ENCODE measurements at places on chromosomes 11 and 22. TPM values are rescaled to one million over a fixed set of nuclear protein-coding genes. Genes with fewer than 3 reads are reported as not detected.

GRCh38 chr11:34501500-34501899, 12.1 kb downstream of the ELF5 start:
- no peaks in the 10 kb centered on the region for H3K4me1 ChIP-seq
- no peaks in the 10 kb centered on the region for H3K27me3 ChIP-seq
- H3K4me3 ChIP-seq = no peak overlapping the region
- no peak overlapping the region for H3K27ac ChIP-seq
- no peaks in the 10 kb centered on the region for H3K36me3 ChIP-seq

DNA sequence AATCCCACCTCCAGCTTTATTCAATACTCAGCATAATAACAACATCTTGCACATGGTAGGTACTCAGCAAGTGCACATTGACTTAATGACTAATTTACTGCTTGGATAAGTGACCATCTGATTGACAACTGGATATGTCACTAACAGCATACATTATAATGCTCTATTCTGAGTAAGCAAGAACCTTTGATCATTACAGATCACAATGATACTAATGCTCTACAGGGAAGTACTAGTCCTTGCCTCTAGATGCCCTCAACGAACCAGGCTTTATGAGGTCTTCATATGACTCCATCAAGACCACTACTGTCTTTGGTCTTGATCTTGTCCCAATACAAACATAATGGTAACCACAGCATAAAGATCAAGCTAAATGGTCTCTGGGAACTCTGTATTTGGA, 167.6 kb upstream of the MTMR2 start:
- no peak overlapping the region for H3K4me3 ChIP-seq
- H3K27me3 ChIP-seq = no peaks in the 10 kb centered on the region
- H3K4me1 ChIP-seq = peaks cover 3% of the 10 kb centered on the region
- H3K27ac ChIP-seq = no peak overlapping the region
- H3K36me3 ChIP-seq = peaks cover 22% of the 10 kb centered on the region
- DNase-seq = peak; percentile 32

GRCh38 chr11:65077451-65077850, 6.4 kb downstream of the CDCA5 start:
- DNase-seq = no peak
- no peak overlapping the region for H3K4me3 ChIP-seq

- peaks cover 2% of the 10 kb centered on the region for H3K4me1 ChIP-seq
- no peak overlapping the region for H3K4me3 ChIP-seq
- no peaks in the 10 kb centered on the region for H3K27me3 ChIP-seq
- H3K27ac ChIP-seq = no peak overlapping the region
- no peak for DNase-seq
- peaks cover 8% of the 10 kb centered on the region for H3K36me3 ChIP-seq
Observed at GRCh38 chr11:86889001-86889341, 66.2 kb downstream of the FZD4 start.

DNA sequence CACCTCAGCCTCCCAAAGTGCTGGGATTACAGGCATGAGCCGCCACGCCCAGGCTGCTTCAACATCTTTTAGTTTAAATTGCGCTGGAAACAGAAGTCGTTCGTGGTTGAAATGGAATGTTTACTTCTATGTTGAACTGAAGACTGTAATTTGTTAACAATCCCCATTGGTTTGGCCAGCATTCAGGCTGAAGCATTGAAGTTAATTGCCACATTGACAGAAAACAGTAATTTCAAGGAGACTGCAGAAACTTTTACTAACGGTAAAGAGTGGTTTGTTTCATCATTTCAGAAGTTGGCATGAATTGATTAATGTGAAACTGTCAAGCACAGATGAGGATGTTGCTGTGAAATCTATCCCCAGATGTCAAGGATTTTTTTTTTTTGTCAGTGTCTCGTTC, 14.2 kb downstream of the AP5B1 start:
- H3K36me3 ChIP-seq = no peaks in the 10 kb centered on the region
- DNase-seq = no peak
- peaks cover 3% of the 10 kb centered on the region for H3K4me1 ChIP-seq
- H3K4me3 ChIP-seq = no peak overlapping the region
- H3K27ac ChIP-seq = no peak overlapping the region

DNA sequence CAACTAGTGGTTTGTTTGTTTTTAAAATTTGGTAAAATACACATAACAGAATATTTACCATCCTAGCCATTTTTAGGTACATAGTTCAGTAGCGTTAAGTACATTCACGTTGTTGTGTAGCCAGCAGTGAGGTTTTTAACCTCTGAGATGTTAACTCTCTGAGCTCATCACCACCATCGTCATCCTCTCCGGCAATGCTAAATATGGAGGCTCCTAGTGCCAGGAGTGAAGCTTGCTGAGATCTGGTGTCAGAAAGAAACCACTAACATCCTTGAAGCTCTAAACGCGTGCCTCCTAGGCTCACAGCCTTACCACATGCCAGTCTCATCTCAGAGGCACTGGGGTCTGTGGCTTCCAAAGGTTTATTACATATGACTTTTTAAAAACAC, 330.2 kb upstream of the B3GAT1 start:
- H3K36me3 ChIP-seq = no peaks in the 10 kb centered on the region
- no peak overlapping the region for H3K27ac ChIP-seq
- peaks cover 9% of the 10 kb centered on the region for H3K27me3 ChIP-seq

GRCh38 chr11:76771446-76772099, 11.6 kb upstream of the TSKU start:
- H3K4me3 ChIP-seq = no peak overlapping the region
- DNase-seq = no peak
- H3K4me1 ChIP-seq = peaks cover 21% of the 10 kb centered on the region
- peaks cover 3% of the 10 kb centered on the region for H3K27me3 ChIP-seq

GRCh38 chr11:121958323-121958970, 157.6 kb downstream of the BLID start:
- no peak overlapping the region for H3K4me3 ChIP-seq
- H3K27me3 ChIP-seq = peaks cover 4% of the 10 kb centered on the region
- no peak overlapping the region for H3K27ac ChIP-seq
- no peaks in the 10 kb centered on the region for H3K4me1 ChIP-seq
- no peaks in the 10 kb centered on the region for H3K36me3 ChIP-seq

GRCh38 chr11:130203766-130204702, 44.5 kb downstream of the ST14 start:
- no peaks in the 10 kb centered on the region for H3K36me3 ChIP-seq
- no peaks in the 10 kb centered on the region for H3K27me3 ChIP-seq

Gene MLC1
- polyA plus RNA-seq = 64.8 TPM

Gene RAG1
- 0.85 TPM for polyA plus RNA-seq

Gene PDE2A
- not detected for polyA plus RNA-seq

Gene OR2D2
- not detected for polyA plus RNA-seq

Gene OOSP3
- not detected for polyA plus RNA-seq

Gene OLFML1
- polyA plus RNA-seq = not detected

Gene KRTAP5-10
- not detected for polyA plus RNA-seq

Measured in immature natural killer cell (primary cell).